ENCODE measurements at places on chromosomes 1 and 21.

GRCh38 chr1:230750576-230750975 lies 3.4 kb downstream of the CAPN9 start:
- DNase-seq = no peak

DNA sequence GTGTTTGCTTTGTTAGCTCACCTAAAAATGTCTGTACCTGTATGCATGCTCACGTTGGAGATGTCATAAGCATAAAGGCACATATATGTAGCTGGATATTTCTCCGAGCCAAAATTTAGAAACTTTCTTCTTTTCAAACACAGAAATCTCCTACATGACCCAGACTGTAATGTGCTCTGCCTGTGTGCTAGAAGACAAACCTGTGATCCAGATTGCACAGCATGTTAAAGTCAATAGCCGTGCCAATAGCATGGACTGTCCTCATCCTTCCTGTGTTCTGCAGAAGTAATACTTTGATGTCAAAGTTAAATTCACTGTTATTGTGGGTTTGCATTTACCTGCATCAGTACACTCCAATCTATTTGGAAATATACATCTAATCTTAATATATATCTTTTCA lies 346.2 kb upstream of the ZRANB2 start:
- no peak for DNase-seq

- no peak for DNase-seq
Observed at GRCh38 chr1:31793586-31794285, 22.1 kb downstream of the SPOCD1 start.

- peak; percentile 22 for DNase-seq
Observed at GRCh38 chr1:161114556-161114955, 3.3 kb downstream of the PFDN2 start.

GRCh38 chr1:233544304-233544703 lies 69.6 kb upstream of the KCNK1 start:
- no peak for DNase-seq

DNA sequence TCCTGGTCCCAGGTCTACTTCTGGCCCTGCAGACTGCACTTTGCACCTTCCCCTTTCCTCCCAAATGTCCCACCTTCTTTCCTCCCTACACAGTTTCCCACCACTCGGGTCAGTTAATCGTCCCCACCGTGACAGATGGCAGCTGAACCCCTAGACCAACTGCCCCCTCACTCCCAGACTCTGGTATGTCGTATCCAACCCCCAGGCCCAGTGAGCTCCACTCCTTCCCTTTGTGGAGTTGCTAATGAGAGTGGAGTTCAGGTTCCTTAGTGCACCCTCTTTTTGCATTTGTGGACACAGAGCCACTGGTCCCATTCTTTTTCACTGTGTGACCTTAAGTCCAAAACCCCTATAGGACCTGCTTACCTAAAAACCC lies 1.8 kb downstream of the MAN1C1 start:
- no peak for DNase-seq
